ENCODE measurements at places on chromosomes 1 and 21.

DNA sequence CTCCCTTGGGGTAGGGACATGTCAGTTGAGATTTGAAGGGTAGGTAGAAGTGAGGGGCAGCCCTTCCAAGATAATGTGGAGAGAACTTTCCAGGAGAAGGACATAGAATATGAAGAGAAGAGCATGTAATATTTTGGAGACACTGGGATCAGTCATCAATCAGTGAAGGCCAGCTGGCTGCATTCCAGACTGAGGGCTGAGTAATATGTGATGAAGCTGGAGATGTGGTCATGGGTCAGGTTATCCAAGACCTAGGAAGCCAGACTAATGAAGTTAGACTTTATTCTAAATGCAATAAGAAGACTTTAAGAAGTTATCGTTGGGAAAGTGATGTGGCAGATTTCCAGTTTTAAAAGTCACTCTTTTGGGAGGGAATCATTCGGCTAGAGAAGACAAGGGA lies 262.0 kb downstream of the HMCN1 start:
- DNase-seq: no peak

GRCh38 chr1:45177452-45177851 lies 29.0 kb downstream of the ZSWIM5 start:
- DNase-seq: no peak

- no peak for DNase-seq
These were observed 42.1 kb downstream of the DMRTB1 start for GRCh38 chr1:53501065-53502005.

DNA sequence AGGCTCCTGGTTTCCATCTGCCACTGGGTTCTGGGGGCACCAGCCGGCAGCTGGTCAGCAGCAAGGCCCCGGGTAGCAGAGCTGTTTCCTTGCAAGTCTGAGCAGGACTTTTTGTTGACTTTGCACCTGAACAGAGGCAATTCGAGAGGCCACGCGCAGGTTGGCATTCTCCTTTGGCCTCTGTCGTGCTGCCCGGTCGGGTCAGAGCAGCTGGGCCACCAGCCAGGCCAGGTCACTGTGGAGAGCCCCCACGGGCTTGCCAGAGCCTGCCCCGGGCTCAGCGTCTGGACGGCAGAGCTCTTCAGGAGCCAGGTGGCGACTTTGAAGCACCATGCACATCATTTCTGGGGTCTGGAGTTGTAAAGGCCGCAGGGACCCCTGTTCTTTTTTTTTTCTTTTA lies 28.4 kb upstream of the TMEM52 start:
- DNase-seq: no peak

GRCh38 chr1:24948079-24948827 lies 18.2 kb upstream of the RUNX3 start:
- no peak for DNase-seq

GRCh38 chr21:42145569-42146272 lies 73.2 kb upstream of the ABCG1 start:
- peak; percentile 53 for DNase-seq

- no peak for DNase-seq
These were observed 100.2 kb downstream of the SSBP3 start for GRCh38 chr1:54305906-54306514.
